ENCODE measurements at places on chromosomes 13 and 19. TPM values are rescaled to one million over a fixed set of nuclear protein-coding genes. Genes with fewer than 3 reads are reported as not detected.

- DNase-seq: no peak
Measured at GRCh38 chr19:29971002-29971401, 29.0 kb downstream of the URI1 start.

- no peak for DNase-seq
Measured at GRCh38 chr19:3547767-3548282, 8.9 kb downstream of the TEKTIP1 start.

DNA sequence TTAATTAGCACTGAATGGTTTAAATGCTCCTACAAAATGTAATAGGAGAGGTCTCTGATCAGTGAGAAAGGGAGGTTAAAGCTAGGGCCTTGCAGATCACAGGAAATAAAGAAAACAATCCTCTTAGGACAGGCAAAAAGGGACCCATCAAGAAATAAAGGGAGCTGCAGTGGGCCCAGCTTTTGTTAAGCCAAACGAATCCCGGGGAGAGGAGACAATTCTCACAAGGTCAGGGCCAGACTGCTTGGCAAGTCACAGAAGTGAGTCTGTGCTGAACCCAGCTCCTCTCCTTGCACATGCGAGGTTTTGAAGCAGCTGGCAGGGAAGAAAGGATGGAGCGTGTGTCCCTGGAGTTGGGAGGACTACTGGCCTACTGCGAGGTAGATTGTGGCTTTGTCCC lies 285.8 kb downstream of the COG6 start:
- DNase-seq: no peak

- no peak for DNase-seq
Measured at GRCh38 chr13:90447734-90448101, 899.8 kb upstream of the MIR17HG start.

DNA sequence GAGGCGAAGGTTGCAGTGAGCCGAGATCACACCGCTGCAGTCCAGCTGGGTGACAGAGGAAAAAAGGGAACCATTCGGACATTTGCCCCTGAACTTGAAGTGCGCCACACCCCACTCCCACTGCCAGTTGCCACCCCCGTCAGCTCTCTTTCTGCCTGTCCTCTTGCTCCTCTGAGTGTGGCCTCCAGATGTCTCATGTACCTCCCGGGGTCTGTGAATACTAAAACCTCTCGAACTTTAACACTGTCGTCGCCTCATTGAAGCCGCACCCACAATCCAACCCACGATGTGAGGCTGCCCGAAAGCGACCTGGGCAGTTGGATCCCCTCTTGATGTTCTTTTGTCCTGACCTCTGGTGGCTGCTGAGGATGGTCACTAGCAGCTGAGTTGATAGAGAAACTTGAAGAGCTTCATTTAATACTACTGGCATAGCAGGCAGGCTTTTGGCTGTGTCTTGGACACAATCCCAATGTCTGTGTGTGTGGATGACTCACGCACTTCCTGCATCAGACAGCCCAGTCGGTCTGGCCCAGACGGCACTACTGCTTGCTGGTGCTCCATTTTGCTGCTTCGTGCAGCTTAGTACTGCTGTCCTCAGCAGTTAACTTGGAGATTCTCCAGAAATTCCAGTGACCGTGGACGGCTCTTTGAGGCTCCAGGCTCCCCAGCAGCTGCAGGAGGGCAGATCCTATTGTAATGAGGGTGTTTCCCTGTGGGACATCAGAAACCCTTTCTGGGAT lies 4.2 kb downstream of the FPR3 start:
- peak; percentile 87 for DNase-seq

- no peak for DNase-seq
Measured at GRCh38 chr13:76632401-76633044, 253.7 kb downstream of the KCTD12 start.

GRCh38 chr19:47210180-47210490 lies 20.9 kb downstream of the BBC3 start:
- no peak for DNase-seq

DNA sequence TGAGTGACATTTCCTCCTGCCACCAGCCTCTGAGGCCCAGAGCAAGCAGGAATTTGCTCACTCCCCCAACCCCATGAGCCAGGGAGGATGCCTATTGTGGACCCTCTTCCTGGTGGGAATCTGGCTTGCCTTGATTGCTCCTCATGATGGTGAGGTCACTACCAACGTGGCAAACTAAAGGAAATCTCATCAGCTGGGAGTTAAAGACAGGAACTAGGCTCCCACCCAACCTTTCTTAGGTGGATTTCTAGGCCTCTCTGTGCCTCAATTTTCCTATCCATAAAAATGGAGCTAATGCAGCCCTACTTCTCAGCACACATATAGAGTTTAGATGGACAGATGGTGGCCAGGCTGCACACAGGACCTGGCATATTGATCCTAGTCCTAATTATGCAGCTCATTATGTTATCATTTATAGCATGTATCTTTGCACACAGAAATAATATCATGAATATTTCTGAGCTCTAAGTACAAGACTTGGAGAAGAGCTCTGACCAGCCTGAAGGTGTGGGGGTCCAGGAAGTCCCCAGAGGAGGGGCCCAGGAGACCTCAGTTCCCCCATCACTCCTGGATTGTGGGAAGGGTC lies 2.0 kb downstream of the B3GNT3 start:
- no peak for DNase-seq

DNA sequence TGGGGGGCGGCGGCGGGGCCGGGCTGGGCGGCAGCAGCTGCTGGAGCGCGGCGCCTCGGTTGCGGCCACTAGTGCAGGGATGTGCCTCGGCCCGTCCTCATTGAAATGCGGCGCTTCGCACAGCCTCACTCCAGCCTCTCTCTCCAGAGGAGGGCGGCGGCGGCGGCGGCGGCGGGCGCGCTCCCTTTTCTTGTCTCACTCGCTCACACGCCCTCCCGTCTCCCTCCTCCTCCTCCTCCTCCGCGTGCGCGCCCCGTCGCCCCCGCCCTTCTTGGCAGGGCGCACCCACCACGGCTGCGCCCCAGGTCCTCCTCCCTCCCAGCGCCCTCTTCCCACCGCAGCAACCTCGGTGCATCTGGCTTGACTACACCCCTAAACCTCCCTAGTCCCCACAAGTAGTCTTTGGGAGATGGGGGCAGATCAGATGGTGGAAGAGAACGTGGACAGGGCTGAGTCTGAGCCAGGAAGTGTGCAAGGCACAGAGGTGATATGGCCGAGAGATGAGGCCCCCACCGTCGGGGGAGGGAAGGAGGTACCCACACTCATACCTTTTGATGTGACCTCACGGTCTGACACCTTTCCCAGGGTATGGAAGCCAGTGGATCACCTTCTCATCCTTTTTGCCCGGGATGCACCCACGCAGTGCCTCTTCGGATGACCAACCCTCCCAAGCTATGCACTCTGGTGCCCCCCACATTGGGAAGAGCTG lies at the start of gene DCLK1:
DCLK1 (minus strand) TSS at position 161 of the 709 bp plus-strand sequence.
- DNase-seq: peak; percentile 92

Gene PKN1
- 13.4 TPM for total RNA-seq

Gene ZNF665
- total RNA-seq: 2.4 TPM

Gene LIPE
- total RNA-seq: 20.9 TPM

Gene NLRP5
- not detected for total RNA-seq

Gene SLC1A6
- 28.0 TPM for total RNA-seq

Gene MAB21L1
- total RNA-seq: not detected

Gene APOC4
- not detected for total RNA-seq

Gene CBLC
- 87.0 TPM for total RNA-seq

Gene CALM3
- total RNA-seq: 72.8 TPM

Measured in lower leg skin (tissue), 4 donors.